ENCODE measurements at places on chromosomes 7 and 10.

DNA sequence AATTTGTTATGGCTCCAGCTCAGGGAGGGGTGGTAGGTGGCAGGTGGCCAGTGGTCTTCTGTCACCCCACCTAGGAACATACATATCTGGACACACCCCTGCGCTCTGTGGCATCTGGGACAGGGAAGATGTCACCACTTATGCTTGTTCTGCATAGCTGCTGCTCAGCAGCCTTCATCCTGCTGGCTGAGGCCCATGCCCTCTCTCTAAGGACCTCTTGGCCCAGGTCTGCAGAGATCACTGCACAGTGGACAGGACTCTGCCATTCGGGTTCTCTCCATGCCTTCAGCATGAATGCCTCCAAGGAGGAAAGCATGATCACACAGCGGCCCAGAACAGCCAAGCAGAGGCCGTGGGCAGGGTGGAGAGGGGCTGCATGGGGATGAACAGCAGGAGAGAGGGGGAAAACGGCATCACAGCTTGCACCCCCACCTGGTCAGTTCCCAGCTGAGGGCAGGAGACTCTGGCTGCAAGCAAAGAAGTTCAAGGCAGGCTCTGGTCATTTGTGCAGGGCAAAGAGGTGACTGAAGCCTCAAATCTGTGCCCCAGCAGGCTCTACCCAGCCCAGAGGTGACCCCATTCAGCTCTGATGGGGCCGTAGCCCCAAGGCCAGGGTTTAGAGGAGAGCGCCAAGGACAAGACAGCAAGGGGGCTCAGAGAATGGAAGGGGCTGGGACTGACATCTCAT is 47.8 kb upstream of the GDF10 start:
- no peak for DNase-seq

DNA sequence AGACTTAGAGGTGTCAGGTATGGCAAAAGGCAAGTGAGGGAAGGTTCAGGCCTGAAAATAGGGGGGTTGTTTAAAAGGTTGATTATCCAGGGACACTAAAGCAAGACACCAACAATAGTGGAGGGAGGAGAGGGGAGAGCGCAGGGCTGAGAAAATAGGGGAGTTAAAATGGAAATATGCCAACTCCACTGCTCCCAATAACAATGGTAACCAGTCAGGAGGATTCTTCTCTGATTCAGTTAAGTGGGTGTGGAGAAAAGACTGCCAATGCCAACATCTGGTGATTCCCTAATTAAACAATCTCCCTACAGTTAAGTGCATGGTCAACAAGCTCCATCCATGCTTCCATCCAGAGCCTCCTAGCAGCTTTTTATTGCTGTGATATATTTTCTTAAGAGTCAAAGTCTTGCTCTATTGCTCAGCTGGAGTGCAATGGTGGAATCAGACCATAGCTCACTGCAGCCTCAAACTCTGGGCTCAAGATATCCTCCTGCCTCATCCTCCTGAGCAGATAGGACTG is 183.3 kb downstream of the JAZF1 start:
- DNase-seq, result no peak

- DNase-seq, result no peak
Measured at GRCh38 chr10:124892905-124893304, 49.0 kb upstream of the ZRANB1 start.

- no peak for DNase-seq
Measured at GRCh38 chr10:14839305-14839695, 1.2 kb downstream of the HSPA14 start.

DNA sequence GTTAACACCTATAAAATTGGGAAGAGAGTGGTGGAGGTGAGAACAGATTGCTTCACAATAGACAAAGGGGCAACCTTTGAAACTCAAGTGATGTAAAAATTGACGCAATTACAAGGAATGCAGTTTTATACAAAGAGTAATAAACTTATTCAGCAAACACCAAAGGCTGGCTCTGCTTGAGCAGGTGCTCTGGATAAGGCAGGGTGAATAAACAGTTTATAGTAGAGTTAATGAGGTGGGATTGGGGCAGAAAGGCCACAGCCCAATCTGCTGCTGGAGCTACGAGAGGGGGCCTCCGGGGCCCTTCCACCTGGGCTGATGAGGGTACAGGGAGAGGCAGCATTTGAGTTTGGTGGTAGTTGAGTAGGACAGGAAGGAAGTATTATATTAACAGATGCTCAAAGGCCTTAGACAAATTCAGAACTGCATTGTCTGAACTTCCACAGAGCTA is 6.0 kb downstream of the MUC12 start:
- DNase-seq, result no peak

- no peak for DNase-seq
Measured at GRCh38 chr10:66218981-66219587, 706.8 kb upstream of the LRRTM3 start.

DNA sequence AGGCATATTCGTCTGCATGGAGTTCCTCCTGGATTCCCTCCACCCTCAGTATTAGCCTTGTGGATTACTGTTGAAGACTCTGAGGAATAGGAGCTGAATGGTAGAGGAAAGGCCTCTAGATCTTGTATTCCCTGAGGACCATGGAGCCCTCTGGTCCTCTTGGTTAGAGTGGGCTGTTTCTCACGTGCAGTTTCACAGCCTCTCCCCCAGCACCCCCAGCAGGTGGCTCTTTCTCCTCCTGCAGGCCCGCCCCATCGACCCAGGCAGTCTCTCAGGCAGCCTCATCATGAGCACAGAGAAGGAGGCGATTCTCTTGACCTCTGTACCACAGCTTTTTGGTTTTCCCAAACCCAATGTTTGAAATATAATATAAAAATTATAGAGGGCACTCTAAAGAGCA is 102.0 kb downstream of the WNT2 start:
- no peak for DNase-seq

DNA sequence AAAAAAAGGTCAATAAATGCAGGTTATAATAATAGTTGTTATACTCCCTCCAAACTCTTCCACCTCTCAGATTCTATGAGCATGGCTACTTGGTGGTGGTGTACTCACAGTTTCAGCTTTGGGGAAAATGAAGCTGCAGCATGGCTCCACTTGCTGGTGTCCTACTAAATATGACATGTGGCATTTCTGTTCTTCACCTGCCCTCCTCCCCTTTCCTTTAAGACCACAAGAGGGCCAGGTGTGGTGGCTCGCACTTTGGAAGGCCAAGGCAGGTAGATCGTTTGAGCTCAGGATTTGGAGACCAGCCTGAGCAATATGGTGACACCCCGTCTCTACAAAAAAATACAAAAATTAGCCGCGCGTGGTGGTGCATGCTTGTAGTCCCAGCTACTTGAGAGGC is 101.1 kb downstream of the SLC37A3 start:
- no peak for DNase-seq

DNA sequence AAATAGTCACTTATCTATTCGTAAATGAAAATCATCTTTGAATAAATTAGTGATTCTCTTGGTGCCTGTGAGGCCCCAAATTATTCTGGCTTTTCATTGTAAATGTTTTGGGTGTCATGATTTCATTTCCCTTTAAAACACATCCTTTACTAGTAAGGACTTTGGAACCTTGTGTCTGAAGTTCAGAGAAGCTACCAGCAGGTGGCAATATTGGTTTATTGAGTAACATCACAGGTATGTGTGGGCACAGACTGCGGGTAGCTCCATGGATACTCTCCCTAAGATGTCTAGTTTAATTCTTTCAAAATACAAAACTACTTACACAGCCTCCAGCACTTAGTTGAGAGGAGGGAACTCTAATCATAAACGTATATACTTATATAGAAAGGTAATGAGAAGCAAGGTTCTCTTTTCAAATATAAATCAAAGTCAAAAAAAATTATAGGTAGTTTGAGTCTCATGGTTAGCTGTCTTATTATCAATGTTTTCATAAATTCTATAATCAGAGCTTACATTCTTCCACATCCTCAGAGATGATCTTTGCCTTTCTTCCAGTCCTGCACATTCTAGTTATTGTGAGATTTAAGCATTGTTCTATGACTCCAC is 449.6 kb downstream of the GRM8 start:
- no peak for DNase-seq

DNA sequence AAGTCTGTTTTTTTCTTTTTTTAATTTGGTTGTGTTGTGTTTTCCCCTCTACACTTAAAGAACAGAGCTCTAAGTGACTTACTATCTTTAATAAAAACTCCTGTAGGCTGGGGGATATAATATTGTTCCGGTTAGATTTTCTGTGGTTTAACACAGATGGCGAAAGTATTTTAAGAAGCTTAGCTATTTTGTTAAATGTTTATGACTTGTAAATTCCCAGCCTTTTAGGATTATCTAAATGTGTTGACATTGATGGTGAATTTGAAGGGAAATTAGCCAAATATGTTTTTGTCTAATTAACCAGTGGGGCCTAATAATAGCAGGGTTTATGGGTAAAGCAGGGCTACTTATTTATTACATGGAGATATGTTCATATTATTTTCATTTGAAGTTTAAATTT is 538.5 kb downstream of the INHBA start:
- no peak for DNase-seq

DNA sequence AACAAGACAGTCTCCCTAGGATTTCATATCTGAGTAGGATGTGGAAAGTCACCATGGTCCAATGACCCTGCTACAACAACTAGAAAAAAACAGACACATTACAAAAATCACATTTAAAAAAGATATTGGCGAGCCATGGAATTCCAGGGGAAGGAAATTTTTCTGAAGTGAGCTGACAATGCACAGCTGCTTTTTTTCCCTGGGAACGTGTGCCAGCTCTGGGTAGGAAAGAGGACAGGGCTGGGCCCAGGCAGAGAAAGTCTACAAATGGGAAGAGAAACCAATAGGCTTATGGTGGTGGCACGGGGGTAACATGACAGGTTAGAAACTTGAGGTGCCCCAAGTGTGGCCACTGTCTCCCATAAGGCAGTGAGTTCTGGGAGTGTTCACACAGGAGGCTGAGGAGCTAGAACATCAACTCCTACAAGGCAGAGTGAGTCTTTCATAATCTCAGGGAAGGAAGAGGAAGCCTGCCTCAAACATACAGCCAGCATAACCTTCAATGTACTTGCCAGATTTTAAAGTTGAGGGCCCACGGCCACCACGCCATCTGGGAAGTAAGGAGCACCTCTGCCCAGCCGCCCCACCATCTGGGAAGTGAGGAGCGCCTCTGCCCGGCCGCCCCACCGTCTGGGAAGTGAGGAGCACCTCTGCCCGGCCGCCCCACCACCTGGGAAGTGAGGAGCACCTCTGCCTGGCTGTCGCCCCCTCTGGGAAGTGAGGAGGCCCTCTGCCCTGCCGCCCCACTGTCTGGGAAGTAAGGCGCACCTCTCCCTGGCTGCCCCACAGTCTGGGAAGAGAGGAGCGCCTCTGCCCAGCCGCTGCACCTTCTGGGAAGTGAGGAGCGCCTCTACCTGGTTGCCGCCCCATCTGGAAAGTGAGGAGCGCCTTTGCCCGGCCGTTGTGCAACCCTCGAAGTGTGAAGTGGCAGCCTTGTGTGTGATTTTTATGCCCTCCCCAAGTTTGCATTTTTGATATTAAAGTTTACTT is 5.9 kb downstream of the FBXL13 start:
- no peak for DNase-seq

GRCh38 chr10:13690281-13690825 is 103.6 kb downstream of the PRPF18 start:
- no peak for DNase-seq

DNA sequence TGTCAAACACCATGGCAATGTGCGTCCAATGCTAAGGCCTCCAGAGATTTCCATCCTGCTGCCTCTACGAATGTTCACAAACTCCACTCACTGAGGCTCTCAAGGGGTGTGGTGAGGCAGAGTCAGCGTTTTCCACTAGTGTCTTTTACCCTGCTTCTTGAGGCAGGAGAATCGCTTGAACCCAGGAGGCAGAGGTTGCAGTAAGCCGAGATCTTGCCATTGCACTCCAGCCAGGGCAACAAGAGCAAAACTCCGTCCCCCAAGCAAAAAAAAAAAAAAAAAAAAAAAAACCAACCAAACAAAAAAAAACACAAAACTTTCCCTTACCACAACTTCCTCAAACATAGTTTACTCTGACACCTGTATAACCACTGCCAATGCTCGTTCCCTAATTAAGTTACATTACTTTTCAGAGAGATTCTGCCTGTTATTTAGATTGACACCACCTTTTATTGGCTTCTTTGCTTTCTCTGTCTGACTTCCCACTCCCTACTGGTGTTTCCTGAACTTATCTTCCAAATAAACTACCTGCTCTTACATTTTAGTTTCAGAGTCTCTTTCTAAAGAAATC is 102.1 kb upstream of the ZNF746 start:
- no peak for DNase-seq

All from effector CD4-positive, alpha-beta T cell (primary cell).